ENCODE measurements at places on chromosomes 5 and 9.

- DNase-seq = no peak
These were observed 515 bp downstream of the UTP15 start for GRCh38 chr5:73565969-73566547.

- no peak for DNase-seq
These were observed 14.8 kb downstream of the GGTA1 start for GRCh38 chr9:121484651-121485446.

DNA sequence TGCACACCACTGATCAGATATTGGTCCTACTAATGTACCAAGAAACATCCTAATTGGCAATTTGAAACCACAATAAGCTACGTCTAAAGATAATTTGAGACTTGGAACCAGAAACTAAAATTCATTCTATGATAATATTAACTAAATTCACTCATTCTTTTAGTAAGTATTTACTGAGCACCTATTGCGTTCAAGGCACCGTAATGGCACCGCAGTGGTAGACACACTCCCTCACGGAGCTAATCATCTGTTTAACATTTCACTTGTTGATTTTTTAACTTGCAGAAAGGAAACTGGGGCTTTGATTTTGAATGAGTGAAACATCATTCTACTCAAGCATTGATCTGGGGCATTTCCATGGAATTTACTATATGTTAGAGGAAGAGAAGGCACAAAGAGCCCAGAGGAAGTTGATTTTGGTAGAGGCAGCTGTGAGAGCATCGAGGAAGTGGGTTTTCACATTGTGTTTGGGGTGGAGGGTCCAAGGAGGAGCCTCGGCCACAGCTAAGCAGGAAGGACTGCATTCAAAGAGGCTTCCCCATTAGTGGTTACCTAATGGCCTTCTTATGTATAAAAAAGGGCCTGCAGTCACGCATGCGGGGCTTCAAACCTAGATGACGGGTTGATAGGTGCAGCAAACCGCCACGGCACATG is 7.1 kb downstream of the RAPGEF1 start:
- DNase-seq = peak; percentile 40

GRCh38 chr9:120715389-120715924 is 1.2 kb upstream of the MEGF9 start:
- no peak for DNase-seq

- DNase-seq = peak; percentile 4
These were observed 608.6 kb upstream of the DAB2 start for GRCh38 chr5:40033411-40033810.

- DNase-seq = no peak
These were observed 898 bp downstream of the STC2 start for GRCh38 chr5:173327084-173327947.

GRCh38 chr9:105245029-105245890 is 809 bp downstream of the SLC44A1 start:
- DNase-seq = peak; percentile 40

Data from effector CD4-positive, alpha-beta T cell (primary cell).